ENCODE measurements at places on chromosomes 4 and X.

DNA sequence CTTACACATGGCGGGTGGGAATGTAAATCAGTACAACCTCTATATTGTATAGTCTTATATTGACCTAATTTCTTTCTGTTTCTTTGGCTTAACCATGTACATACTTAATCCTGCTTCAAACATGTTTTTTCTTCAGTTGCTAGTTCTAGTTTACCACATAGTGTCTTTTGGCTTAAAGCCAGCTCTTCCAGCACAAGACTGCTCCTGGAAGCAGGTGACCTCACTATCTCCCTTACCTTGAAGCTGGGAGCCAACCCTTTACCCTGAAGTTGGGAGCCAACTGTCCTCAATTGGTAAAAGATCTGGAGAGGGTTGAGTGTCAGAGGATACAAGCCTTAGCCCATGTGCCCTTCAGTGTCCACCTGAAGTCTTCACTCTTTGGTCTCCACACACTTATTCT lies 162.7 kb downstream of the AASDH start:
- no peak for DNase-seq

DNA sequence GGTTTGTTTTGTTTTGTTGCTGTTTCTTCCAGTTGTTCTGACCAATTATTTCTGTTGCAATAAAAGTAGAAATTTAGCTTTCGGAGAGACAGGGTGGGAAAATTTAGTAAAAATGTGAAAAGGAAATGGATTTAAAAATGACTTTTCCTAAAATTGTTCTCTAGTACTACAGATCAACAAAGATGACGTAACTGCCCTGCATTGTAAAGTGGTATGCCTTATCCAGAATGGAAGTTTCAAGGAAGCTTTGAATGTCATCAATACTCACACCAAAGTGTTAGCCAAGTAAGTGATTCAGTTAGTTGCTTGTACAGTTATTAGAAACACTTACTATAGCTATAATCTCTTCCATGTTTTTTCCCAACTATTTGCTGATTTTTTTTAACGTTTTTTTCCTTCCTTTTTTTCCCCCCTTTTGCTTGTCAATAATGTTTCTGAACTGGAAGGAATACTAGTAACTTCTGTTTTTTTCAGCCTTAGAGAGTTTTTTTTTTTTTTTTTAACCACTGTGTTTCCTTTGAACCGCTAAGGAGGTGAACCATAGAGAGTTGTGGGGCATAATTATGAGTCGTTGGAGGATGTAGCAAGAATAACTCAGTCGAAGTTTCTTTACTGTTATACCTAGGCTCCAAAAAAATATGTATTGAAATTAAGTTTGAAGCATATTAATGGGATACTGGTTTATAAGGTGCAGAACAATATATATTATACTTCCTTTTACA lies 2.2 kb downstream of the SRP72 start:
- DNase-seq: no peak

- no peak for DNase-seq
Observed at GRCh38 chr4:140710908-140711622, 45.1 kb downstream of the TBC1D9 start.

GRCh38 chr4:113763029-113763285 lies 1.4 kb upstream of the CAMK2D start:
- no peak for DNase-seq

DNA sequence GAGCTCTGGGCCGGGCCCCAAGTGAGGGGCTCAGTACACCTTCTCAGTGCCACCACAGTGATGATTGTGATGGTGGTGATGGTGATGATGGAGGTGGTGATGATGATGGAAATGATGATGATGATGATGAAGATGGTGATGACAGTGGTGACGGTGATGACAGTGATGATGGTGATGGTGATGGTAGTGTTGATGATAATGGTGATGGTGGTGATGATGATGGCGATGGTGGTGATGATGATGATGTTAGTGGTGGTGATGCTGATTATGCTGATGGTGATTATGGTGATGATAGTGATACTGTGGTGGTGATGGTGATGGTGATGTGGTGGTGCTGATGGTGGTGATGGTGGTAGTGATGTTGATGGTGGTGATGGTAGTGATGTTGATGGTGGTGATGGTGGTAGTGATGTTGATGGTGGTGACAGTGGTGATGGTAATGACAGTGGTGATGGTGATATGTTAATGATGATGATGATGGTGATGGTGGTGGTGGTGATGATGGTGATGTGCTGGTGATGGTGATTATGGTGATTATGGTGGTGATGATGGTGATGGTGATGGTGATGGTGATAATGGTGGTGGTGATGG lies 29.9 kb downstream of the HMX1 start:
- no peak for DNase-seq

DNA sequence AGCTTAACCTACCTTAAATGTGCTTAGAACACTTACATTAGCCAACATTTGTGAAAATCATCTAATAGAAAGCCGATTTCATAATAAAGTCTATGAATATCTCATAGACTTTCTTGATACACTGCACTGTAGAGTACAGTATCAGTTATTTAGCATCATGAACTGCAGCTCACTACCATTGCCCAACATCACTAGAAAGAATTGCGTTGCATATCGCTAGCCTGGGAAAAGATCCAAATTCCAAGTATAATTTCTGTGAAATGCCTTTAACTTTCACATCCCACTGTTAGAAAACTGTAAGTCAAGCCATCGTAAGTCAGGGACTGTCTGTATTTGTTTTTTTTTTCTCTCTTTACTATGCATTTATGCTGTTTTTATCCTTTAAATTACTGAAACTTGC lies 918.6 kb upstream of the PABPC4L start:
- no peak for DNase-seq

All from CD4-positive, alpha-beta T cell treated with Interleukin-21 for 1 hour (primary cell).